ENCODE measurements at places on chromosomes 3 and 15.

DNA sequence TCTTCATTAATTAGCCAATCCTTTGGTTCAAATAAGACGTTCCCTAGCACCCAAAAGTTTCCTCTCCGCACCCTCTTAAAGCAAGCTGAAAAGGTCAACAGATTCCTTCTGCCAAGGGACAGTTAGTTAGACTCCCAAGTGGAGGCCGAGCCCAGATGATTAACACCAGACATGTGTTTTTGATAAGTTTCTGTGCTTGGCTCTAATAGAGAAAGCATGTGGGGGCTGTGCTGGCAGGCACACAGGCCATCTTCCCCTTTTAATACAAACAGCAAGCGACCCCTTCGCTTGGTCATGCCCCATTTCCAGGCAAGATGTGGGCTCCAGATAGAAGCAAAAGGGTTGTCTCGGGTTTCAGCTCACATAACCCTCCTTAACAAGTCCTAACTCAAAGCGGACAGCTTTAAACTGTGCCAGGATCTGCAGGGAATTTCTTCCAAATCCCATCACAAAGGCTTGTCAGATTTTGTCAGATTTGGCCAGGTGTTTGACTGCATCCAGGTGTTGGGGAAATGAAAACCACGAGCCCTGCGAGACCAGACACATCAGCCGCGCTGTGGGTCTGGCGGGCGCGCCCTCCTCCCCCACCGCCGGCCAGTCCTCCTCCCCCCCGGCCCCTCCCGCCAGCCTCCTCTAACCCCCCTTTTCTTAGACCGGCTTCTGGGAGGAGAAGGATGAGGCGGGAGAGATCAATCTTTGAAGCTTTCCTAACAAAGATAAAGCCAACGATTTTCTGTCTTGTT lies 3.3 kb downstream of the HES1 start:
- H3K4me1 ChIP-seq: peaks cover 18% of the 10 kb centered on the region
- peak overlapping the region; percentile 97 for H3K27ac ChIP-seq
- H3K27me3 ChIP-seq: no peaks in the 10 kb centered on the region
- no peaks in the 10 kb centered on the region for H3K36me3 ChIP-seq

GRCh38 chr15:70240820-70241430 lies 143.2 kb upstream of the TLE3 start:
- no peaks in the 10 kb centered on the region for H3K36me3 ChIP-seq
- H3K27me3 ChIP-seq: no peaks in the 10 kb centered on the region
- H3K4me1 ChIP-seq: no peaks in the 10 kb centered on the region
- H3K27ac ChIP-seq: no peak overlapping the region

DNA sequence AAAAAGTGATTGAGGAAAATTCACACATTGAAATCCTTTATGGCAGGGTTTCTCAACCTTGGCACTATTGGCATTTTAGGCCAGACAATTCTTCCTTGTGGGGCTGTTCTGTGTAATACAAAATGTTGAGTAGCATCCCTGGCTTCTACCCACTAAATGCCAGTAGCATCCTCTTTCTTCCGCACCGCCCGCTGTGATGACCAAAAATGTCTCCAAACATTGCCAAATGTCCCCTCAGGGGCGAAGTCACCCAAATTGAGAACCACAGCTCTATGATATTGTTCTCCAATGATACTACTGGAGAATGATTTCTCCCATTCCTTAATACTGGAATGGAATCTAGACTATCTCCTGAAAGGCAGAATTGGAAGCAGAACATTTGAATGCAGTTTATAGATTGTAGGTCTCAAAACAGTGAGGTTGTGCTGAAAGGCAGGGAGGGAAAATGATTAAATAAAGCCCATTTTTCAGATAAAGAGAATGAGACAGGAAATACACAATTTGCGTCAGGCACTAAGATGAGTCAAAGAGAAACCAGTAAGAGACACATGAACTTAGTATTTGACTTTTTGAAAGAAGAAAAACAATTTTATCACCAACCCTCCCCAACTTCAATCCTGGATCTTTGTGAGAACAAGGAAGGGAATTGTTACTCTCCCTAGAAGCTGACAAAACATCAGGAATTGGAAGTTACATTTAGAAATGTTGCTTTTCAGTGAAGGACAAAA lies 101.6 kb upstream of the TNIK start:
- H3K36me3 ChIP-seq: no peaks in the 10 kb centered on the region
- no peak overlapping the region for H3K27ac ChIP-seq
- no peak for DNase-seq
- no peaks in the 10 kb centered on the region for H3K27me3 ChIP-seq
- no peaks in the 10 kb centered on the region for H3K4me1 ChIP-seq
- no peak overlapping the region for H3K4me3 ChIP-seq

DNA sequence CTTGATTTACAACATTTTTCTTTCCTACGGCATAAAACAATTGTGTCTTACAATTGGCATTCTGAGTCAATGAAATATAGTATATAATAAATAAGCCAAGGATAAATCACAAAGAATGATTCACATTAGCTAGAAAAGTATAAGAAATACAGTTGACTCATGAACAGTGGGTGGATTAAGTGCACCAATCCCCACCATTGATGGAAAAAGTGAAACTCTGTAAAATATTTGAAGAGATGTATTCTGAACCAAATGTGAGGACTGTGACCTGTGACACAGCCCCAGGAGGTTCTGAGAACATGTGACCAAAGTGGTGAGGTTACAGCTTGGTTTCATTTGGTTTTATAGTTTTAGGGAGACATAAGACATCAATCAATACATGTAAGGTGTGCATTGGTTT lies 227.5 kb downstream of the ALCAM start:
- H3K36me3 ChIP-seq: no peaks in the 10 kb centered on the region
- no peak overlapping the region for H3K4me3 ChIP-seq
- no peak overlapping the region for H3K27ac ChIP-seq

DNA sequence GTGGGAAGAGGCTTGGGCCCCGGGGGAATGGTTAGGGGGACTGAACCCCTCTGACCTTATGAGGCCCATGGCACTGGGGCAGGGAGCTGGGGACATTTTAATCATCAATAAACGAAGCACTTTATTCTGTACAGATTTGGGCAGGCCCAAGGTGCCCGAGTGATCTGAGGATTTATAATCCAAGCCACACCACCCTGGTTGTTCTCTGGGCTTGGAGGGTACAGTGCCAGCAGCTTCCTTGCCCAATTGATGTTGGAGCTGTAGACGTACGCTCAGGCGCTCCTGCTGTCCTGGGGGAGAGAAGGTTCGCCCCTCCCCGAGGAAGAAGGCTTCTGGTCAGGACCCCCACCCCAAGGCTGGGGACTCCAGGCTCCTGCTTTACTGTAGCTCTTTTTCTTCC lies 12.5 kb downstream of the ZBTB47 start:
- H3K4me3 ChIP-seq: peak overlapping the region; percentile 44
- H3K4me1 ChIP-seq: peaks cover 33% of the 10 kb centered on the region
- no peak for DNase-seq
- H3K27me3 ChIP-seq: no peaks in the 10 kb centered on the region

DNA sequence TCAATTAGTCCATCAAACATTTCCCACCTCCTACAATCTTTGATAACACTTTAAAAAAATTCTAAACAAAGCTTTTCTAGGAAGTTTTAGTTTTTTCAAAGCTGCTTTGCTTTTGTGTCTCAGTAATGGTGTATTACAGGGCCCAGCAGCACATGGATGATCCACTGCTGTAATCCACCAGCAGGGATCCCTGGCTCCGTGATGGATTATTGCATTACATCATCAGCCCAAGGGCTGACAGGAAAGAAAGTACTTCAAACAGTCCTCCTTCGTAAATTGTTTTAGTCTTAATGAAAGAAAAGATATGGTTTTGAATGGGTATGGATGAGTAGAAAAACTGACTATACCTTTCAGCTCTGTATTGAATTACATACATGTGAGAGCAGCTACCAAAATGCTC lies 688.9 kb upstream of the NAALADL2 start:
- H3K4me3 ChIP-seq: no peak overlapping the region
- H3K27ac ChIP-seq: no peak overlapping the region
- H3K4me1 ChIP-seq: no peaks in the 10 kb centered on the region
- DNase-seq: no peak
- no peaks in the 10 kb centered on the region for H3K27me3 ChIP-seq

GRCh38 chr15:76341366-76342057 lies 4.9 kb downstream of the ISL2 start:
- peak overlapping the region; percentile 64 for H3K4me3 ChIP-seq
- no peak overlapping the region for H3K27ac ChIP-seq
- no peaks in the 10 kb centered on the region for H3K36me3 ChIP-seq
- peaks cover 19% of the 10 kb centered on the region for H3K4me1 ChIP-seq
- peaks cover 80% of the 10 kb centered on the region for H3K27me3 ChIP-seq

- peaks cover 9% of the 10 kb centered on the region for H3K4me1 ChIP-seq
- no peaks in the 10 kb centered on the region for H3K27me3 ChIP-seq
- H3K36me3 ChIP-seq: no peaks in the 10 kb centered on the region
Measured at GRCh38 chr3:197001106-197001971, 28.3 kb downstream of the MELTF start.
